Neuronal stem cell (in vitro differentiated cells): ENCODE measurements at places on chromosomes 7 and 10.

- DNase-seq = no peak
Observed at GRCh38 chr7:98921608-98922372, 43.5 kb downstream of the TRRAP start.

- no peak for DNase-seq
Observed at GRCh38 chr7:47681249-47681810, 99.4 kb upstream of the TNS3 start.

DNA sequence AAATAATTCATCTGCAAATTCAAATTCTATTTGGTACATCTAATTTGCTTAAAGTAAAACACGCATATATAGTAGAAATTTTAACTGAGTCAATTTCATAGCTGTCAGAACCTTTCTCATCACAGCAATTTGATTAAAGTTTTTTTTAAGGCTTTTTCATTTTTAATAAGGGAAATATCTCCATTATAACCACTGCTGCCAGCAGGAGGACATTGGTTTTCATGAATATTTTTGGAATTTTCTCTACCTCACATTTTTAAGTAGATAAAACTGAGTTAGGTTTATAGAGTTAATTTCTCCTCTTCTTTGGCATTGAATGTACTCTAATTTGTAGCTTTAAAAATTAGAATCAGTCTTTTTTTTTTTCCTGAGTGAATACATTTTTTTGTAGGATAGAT, 82.2 kb downstream of the ST7 start:
- no peak for DNase-seq

- peak; percentile 29 for DNase-seq
Observed at GRCh38 chr7:151167197-151167961, at the start of gene GBX1. Gene GBX1 (minus strand): TSS chr7:151167694. CDS start chr7:151167548, 146 bp downstream.

DNA sequence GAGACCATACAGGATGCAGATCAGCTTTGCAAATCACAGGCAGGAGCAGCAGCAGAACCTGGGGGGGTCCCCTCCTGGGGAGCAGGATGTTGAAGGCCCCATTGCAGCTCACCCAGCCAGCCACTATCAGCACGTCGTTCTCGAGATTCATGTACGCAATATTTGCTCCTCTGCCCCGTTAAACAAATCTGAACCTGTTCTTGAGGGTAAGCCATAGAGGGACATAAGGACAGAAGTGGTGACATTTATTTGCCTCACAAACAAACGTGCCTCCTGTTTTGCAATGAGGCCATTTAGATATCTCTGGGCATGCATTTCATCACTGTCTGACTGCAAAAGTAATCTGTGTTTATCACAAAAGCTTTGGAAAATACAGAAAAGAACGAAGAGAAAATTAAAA, 87.3 kb upstream of the BAIAP2L1 start:
- DNase-seq = no peak

DNA sequence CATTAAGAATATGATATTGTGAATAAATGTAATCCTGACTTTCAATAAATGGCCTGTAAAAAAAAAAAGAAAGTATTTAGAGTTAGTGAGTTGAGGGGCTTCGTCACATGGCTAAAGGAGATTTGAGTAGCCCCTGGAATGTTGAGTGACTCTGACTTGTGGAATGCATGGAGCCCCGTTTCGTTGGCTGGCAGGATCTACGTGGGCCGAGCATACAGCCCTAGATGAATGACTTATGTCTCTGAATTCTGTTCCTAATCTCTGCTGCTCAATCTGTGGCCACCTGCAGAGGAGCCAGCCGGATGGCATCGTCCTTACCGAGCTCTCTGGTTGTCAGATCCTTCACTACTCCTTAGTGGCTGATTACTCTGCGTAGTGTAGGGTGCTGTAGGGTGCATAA, 155.7 kb downstream of the MGMT start:
- no peak for DNase-seq

GRCh38 chr10:112209684-112210131, 26.1 kb upstream of the GPAM start:
- DNase-seq = no peak

DNA sequence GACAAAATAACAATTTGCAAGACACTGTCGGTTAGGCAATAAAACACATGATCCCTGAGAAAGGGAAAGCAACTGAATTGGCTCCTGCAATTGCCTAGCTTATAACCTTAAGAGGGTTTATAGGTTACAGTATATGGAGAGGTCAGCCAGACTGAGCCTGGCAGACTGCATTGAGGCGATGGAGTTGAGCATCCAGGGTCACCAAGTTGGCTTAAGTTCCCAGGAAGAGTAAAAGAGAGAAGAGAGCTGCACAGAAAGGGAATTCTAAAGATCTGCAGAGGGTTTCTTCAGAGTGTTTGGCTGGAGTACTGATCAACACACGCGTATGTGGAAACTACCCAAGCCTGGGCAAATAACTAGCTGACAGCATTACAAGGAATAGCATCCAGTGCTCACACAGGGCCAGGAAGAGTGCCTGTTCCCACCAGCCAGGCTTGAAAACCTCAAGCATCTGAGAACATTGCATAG, 11.2 kb downstream of the ANKMY2 start:
- DNase-seq = no peak

- DNase-seq = no peak
Observed at GRCh38 chr10:113252650-113253618, 299.9 kb upstream of the HABP2 start.

DNA sequence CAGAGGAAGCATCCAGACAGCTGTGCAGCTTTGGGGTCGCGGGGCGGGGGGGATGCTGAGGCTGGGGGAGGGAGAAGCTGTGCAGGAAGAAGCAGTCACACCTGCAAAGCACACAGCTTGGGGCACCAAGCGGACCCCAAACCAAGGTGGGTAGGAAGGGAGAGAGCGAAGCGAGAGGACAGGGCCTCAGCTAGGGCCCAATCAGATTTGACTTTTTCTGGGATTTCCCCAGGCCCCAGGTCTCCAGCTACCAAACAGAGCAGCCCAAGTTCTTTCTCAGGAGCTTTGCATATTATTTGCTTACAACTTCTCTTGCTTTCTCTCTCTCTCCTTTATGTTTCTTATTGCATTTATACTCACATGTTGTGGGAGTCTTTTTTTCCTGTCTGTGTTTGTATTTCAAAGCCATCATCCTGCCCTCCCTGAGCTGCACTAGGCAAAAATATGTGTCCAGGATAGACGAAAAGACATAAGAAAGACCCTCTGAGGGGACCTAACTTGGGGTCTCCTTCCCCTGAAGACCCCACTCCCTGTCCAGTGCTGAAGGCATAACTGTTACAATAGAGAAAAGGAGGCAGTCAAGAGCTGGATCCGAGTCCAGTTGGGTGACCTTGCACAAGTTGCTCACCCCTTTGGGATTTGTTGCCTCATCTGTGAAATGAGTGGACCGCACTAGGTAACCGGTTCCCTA, 50.6 kb upstream of the SMNDC1 start:
- DNase-seq = no peak

- peak; percentile 40 for DNase-seq
Observed at GRCh38 chr7:13312307-13312706, 624.9 kb downstream of the ARL4A start.

DNA sequence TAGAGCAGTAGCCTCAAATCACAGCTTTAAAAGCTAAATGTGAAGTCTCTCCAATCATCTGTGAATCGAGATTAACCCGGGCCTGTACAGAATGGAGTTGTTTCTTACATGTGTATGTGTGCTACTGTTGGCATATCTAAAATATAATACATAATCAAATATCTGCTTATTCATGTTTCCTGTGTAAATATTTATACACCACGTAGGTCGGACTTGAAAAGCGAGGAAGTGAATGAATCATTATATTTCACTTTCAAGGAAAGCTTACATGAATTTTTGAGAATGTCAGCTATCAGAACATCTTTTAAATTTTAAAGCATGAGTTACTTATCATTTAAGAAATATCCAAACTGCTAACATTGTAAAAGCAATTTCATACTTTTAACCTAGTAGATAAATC, 233.3 kb downstream of the SLC25A13 start:
- no peak for DNase-seq

- no peak for DNase-seq
Observed at GRCh38 chr7:120502825-120503224, 229.8 kb downstream of the KCND2 start.

DNA sequence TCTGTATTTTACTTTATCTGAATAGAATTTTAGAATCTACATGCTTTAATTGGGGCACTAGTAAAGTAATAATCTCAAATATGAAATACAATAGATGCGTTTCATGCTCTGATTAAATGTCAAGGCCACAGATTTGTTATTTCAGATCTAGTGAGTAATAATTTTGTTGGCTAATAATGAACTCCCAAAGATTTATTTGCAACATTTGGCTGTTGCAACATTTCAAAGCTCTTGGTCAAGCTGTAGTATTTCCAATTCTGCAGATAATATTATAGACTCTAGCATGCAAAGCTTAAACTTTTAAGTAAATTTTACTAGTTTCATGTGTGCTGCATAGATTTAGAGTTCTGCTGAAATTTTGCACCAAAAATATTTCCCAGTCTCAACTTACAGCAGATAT, 16.7 kb downstream of the LRRN3 start:
- DNase-seq = no peak

DNA sequence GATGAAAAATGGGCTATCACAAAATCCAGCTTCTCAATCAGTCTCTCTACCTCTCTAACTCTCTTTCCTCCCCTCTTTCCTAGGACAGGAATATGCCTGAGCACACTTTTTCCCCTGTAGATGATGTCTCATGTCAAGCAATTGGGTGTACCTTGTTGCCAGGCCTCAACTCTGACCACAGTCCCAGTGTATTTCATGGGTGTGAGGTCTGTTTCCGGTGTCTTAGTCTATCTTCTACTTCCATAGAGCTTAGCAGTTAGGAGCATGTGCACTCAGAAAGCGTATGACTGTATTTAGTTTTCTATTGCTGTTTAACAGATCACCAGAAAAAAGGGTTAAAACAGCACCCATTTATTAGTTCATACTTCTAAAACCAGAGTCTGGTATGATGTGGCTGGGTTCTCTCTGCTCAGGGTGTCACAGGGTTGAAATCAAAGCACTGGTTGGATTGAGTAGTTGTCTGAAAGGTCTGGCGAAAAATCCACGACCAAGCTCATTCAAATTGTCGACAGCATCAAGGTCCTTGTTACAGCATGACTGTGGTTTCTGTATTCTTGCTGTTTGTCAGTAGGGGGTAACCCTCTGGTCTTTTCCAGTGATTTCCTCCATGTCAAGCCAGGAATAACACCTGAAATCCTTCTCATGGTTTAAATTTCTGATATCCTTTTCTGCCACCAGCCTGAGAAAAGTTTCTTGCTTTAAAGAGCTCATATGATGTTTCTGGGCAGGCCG, 130.0 kb downstream of the THSD7A start:
- no peak for DNase-seq

DNA sequence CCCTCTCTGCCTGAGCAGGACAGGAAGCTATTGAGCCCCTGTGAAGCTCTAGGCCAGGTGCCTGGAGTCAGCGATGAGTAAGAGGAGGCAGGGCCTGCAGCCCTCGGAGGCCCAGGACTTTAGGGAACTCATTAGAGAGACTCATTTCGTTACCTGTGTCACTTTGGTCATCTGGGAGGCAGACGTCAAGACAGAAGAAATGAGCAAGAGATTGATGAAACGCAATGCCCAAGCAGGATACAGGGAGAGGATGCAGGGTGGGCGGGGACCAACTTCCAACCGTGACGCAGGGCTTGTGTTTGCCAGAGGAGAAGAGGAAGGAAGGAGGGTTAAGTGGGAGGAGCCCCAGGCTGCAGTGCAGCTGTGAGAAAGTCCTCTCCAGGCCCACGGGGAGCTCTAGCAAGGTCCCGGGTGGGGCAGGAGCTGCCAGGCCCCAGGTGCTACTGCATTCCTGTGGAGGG, 26.4 kb upstream of the GNA12 start:
- DNase-seq = no peak
